ENCODE measurements at places on chromosomes 5 and 9.
A peak's percentile ranks its signal among the peaks of the same experiment; 100 is the strongest.

- no peak for DNase-seq
Measured at GRCh38 chr5:110846398-110847001, 107.7 kb downstream of the SLC25A46 start.

- DNase-seq = no peak
Measured at GRCh38 chr5:1497242-1497777, 26.4 kb downstream of the LPCAT1 start.

GRCh38 chr9:85021686-85022085, 352.2 kb downstream of the NTRK2 start:
- no peak for DNase-seq

DNA sequence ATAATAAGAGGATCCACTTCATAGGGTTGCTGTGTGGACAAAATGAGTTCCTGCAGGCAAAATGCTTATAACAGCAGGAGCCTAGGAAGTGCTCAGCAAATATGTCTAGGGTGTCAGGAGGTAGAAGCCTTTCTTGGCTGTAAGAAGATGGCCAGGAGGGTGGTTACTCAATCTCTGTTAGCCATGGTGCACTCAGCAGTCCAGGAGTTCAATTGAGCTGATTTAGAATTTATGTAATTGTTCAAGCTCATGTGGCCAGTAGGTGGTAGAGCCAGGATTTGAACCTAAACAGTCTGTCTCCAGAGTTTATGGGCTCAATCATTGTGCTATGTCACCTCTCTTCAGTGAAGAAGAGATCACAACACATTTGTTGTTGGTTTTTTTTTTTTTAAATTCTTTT, 381.2 kb downstream of the KIF4B start:
- no peak for DNase-seq

DNA sequence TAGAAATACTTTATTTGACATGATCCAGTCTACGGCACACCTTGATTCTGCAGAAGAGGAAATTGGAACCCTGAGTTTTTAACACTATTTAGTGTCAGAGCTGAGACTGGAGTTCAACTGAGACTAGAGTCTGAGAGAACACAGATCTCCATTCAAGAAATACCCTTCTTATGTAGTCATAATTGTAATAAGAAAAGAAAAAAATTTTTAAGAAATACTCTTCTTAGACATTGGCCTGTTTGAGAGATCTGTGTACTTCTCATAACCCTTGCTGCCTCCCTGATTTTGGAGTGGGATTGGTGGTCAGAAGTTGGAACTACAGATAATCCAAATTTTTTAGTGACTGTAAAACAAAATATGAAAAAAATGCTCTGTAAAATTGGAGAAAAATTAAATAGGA, 253.4 kb downstream of the ARRDC3 start:
- DNase-seq = no peak

GRCh38 chr5:118883362-118883761, 105.0 kb downstream of the DTWD2 start:
- DNase-seq = no peak

DNA sequence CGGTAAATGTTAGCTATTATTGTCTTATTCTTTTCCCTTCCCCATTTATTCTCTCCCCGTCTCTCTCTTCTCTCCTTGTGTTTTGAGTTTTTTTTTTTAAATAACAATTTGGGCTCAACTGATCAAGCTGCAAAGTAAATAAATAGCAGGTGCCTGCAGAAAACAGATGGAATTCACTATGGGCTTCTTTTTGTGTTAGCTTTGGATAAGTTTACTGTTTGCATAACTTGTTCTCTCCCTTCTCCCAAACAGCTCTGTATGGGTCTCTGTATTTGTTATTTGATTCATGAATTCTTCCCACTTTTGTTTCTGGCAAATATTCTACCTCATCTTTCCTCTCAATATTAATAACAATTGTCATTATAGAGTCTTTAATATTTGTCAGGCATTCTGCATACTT, 111.8 kb upstream of the ASTN2 start:
- no peak for DNase-seq

GRCh38 chr9:106921341-106921899, 58.5 kb downstream of the ZNF462 start:
- DNase-seq = peak; percentile 63

- no peak for DNase-seq
Measured at GRCh38 chr5:151243564-151243963, 9.4 kb upstream of the GM2A start.

DNA sequence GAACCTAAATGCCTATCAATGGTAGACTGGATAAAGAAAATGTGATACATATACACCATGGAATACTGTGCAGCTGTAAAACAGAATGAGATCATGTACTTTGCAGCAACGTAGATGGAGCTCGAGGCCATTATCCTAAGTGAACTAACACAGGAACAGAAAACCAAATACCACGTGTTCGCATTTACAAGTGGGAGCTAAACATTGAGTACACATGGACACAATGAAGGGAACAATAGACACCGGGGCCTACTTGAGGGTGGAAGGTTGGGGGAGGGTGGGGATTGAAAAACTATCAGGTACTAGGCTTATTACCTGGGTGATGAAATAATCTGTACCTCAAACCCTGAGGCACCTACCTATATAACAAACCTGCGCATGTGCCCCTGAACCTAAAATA, 22.4 kb upstream of the DEPDC1B start:
- DNase-seq = no peak

- DNase-seq = no peak
Measured at GRCh38 chr5:164742025-164742424, 1236.6 kb downstream of the MAT2B start.

- DNase-seq = no peak
Measured at GRCh38 chr5:168121138-168121494, 170.3 kb upstream of the WWC1 start.

GRCh38 chr5:40141896-40142295, 537.8 kb upstream of the PTGER4 start:
- DNase-seq = no peak

DNA sequence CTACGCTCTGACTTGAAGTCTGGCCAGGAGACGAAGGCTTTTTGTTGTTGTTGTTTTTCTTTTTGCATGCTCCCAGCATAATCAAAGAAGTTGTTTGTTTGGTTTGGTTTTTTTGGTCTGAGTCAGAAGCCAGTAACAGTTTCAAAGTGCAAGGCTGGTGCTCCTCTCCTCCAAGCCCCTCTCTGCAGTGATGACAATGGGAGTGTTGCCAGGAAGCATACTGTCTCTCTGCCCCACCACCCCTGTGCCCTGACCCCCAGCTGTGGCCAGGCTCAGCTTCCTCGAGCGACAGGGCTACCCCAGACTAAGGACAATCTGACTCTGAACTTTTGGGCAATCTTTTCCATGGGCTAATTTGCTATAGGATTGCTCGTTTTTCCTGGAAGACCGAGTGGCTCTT, 173.8 kb upstream of the PITX1 start:
- DNase-seq = no peak

GRCh38 chr5:20605732-20606525, 617.9 kb upstream of the CDH18 start:
- no peak for DNase-seq

DNA sequence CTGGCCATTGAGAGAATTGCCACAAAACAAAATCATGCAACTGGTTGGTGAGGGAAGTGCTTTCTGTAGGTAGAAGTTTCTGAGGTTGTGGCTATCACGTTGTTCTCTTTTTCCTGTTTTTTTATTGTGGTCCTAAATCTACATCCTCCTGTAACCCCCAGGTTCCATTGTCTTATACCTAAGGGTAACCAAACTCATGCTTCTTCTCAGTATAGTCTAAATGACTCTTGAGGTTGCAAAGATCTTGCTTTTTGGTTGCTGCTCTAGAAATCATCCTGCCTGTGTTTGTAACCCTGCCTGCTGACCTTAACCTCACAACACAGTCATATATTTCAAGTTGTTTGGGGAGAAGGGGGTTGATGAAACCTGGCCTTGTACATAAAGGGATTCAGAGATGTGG, 273.1 kb downstream of the CD180 start:
- no peak for DNase-seq

DNA sequence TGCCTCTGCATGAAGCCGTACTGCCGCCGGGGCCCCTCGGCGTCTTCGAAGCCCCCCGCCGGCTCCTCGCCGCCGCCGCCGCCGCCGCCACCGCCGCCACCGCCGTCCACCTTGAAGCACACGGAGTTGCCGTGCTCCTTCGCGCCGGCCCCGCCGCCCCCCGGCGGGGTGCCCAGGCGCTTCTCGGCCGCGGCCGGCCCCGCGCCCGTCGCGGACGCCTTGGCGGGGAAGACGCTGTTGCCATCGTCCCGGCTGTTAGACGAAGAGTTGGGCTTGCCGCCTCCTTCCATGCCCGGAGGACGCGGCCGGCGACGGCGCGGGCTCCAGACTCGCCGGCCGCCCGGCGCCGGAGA, 400 bp downstream of the HCN1 start:
- no peak for DNase-seq

DNA sequence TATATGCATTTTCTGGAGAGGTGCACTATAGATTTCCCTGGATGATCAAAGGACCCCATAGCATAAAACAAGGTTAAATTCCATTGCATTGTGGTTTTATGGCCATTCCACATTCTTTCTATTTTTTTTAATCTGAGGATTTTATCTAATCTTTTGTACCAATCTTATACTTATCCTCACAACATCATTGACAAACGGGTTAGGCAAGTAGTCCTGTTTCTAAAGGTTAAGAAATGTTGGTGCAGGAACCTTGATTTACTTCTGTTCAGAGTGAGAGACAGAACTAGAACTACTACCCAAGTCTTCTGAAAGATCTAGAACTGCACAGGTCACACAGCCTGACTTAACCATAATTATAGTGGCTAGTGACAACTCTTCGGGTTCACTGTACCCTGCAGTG, 5.7 kb upstream of the DAB2 start:
- no peak for DNase-seq

GRCh38 chr5:174545926-174546325, 178.5 kb upstream of the MSX2 start:
- no peak for DNase-seq

DNA sequence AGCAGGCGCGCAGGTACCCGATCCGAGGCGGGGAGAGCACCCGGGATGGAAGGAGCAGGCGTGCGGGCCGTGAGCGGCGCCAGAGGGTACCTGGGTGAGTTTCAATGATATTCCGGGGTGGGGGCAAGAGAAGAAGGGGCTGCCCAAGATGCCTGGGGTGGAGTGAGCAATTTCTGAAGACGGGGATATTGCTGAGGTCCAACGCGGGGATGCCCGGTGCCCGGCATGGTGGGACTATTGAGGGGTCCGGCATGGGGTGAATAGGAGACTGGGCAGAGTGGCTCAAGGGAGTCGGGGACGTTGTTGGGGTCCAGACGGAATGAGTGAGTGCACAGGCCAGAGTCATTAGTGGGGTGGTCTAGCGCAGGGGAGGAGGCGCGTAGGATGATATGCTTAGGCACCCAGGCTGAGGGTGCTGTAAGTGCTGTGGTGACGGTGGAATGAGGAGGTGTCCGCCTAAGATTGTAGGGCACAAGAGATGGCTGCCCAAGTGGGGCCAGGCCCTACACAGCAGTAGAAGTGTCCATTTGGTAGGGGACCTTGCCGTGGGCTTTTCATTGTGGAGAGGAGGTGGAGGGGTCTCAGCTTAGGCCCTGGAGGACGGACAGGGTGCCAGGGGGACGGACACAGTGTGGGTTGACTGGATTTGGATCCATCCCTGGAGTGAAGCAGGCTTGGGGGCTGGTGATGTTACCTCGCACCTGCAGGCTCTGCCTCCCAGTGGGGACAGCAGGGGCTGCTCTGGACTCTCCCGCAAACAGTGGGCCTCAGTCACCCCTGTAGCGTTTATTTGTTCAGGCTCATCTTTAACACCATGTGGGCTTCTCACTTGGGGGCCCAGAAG, 719 bp downstream of the MIGA2 start:
- DNase-seq = no peak

DNA sequence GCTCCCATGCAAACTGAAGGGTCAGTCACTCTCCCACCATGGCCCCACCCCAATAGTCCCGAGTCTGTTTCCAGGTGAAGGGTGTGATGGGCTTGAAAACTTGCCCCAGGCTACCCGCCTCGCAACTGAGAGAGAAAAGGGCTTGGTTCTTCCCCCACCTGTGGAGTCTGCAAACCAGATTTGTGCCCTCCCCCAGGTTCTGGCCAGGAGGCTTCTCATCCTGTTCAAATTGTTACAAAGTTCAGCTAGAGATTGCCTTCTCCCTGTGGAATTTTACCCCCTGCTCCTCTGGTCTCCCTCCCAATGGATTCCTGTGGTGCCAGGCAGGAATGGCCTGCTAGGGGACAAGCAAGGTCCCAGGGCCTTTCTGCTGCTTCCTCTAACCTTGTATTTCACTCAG, 93.1 kb upstream of the ACO1 start:
- no peak for DNase-seq

DNA sequence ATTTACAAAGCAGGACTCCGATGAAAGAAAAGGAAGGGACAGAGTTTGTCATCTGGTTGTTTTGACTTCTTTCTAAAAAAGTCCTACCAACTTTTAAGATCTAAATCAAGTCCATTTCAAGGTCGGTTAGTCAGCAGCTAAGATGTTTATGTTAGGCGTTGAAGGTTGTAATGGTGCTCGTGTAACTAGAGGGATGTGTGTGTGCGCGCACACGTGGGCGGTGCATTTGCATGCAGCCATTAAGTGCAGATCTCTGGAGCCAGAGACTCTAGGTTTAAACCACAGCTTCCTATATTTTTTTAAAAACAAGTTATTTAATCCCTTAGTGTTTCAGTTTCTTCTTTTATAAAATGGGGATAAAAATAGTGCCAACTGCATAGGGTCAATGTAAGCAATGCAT, 77.0 kb upstream of the SMIM32 start:
- DNase-seq = no peak

DNA sequence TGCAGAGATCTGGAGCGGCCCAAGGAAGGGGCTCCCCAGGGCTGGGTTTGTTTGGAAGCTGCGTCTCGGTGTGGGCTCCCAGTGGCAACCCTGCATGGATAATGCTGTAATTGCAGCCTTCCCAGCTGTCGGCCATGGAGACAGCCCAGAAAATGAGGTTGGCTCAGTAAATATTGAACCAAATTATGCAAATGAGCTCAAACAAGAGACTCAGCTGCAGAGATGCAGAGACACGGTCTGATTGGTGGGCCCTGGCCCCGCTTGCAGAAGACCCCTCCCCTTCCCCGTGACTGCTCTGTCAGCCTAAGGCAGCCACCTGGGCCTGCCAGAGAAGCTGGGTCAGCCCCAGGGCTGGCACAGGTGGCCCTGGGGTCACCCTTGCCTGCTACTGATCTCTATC, 75.9 kb downstream of the RAD23B start:
- DNase-seq = no peak
